ENCODE measurements at places on chromosomes 5 and 9.
A peak's percentile ranks its signal among the peaks of the same experiment; 100 is the strongest.

- no peak for DNase-seq
These were observed 3.5 kb downstream of the AGPAT2 start for GRCh38 chr9:136683755-136684154.

DNA sequence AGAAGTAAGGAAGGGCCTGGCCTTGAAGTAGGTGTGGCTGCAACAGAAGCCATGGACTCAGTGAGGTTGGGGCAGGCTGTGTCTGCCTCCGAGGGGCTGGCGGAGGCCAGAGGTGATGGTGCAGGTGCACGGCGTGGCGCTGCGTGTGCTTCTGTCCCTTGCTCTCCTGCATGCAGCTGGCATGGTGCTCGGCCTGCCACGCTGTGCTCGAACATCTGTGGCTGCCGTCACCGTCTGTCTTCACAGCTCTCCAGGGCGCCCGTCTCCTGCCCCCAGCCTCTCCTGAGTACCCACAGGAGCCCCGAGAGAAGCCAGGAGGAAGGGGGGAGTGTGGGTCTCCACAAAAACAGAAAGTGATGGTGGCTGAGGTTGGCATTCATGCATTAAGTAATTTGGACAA lies 193.7 kb downstream of the CACNA1B start:
- no peak for DNase-seq

GRCh38 chr9:73073337-73074175 lies 78.1 kb upstream of the ANXA1 start:
- no peak for DNase-seq

DNA sequence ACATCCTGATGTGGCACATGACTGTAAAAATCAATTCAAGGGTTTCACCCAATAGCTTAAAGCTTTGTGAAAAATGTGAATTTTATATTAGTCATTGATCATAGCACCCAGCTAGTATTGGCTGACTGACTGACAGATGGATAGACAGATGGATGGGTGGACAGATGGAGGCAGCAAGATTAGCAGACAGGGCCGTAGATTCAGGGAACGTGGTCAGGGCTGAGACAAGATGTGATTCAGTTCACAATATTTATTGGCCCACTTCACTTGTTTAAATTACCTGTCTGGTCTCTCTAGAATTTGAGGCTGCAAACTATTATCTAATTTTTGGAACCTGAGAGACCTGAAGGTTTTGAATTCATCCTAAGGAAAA lies 12.0 kb upstream of the PCSK5 start:
- DNase-seq, result no peak

- no peak for DNase-seq
These were observed 68.9 kb downstream of the COMMD10 start for GRCh38 chr5:116153687-116154174.

GRCh38 chr9:94668928-94669729 lies 29.8 kb upstream of the FBP1 start:
- DNase-seq, result peak; percentile 55

GRCh38 chr5:59335544-59335943 lies 558.0 kb downstream of the PDE4D start:
- no peak for DNase-seq

- DNase-seq, result no peak
These were observed 1.7 kb downstream of the JAK2 start for GRCh38 chr9:4986783-4987182.

DNA sequence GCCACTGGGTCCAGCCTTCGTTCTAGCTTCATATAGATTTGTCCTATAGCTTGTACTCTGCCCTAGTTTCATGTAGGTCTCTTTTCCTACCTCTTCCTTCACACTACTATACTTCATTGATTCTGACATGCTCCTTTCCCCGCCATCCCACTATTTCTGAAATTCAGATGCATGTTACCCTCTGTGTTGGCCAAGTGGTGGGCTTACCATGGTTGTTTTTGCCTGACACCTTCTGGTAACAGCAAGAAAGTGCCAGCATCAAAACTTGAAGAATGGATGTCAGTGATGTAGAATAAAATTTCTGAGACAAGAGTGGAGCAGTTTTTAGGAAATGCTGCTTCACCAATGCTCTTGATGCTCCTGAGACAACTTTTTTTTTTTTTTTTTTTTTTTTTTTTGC lies 19.5 kb upstream of the SERINC5 start:
- DNase-seq, result no peak

- DNase-seq, result no peak
These were observed 3.6 kb upstream of the LCP2 start for GRCh38 chr5:170301149-170301548.

GRCh38 chr5:25107853-25108252 lies 463.1 kb upstream of the CDH10 start:
- no peak for DNase-seq

GRCh38 chr9:137632230-137633161 lies 13.7 kb downstream of the EHMT1 start:
- no peak for DNase-seq

GRCh38 chr5:140881889-140882590 lies at the start of gene PCDHA13:
PCDHA13 (plus strand) TSS chr5:140882124; CDS start chr5:140882269, 145 bp downstream.
- DNase-seq, result no peak

- no peak for DNase-seq
These were observed 96.0 kb downstream of the HINT1 start for GRCh38 chr5:131068893-131069643.

DNA sequence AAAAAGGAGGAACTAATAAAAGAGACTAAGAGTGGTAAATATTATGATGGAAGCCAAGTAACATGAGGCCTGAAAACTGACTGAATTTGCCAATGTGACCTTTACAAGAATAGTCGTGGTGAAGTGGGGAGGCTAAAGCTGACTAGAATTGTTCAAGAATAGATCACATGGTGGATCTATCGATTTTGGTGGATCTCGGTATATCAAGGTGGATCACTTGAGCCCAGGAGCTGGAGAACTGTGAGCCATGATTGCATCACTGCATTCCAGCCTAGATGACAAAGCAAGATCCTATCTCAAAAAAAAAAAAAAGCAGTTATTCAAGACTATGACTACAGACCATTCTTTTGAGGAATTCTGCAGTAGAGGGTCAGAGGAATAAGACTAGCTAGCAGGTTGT lies 15.1 kb downstream of the ERMP1 start:
- DNase-seq, result no peak

DNA sequence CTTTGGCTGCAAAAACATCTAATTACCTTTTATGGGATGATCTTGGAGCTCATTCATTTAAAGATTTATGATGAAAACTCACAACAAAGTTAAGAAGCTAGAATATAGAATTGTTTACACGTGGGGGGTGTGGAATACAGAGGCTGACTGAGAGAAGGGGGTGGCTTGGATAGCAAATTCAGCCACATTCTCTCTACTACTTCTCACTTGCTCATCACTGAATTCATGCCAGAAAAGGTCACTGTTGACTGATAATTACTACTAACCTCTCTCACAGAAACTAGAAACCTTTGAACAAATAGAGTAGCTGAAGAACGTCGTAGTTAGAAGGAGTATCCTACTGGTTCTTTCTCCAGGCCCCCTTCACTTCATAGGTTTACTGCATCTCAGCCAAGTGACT lies 808.2 kb downstream of the BRINP1 start:
- no peak for DNase-seq

GRCh38 chr5:15573590-15573989 lies 73.6 kb downstream of the FBXL7 start:
- DNase-seq, result no peak

- DNase-seq, result no peak
These were observed 17.4 kb downstream of the ACSL6 start for GRCh38 chr5:131994090-131994489.

GRCh38 chr5:158378931-158379330 lies 520.0 kb upstream of the CLINT1 start:
- no peak for DNase-seq

DNA sequence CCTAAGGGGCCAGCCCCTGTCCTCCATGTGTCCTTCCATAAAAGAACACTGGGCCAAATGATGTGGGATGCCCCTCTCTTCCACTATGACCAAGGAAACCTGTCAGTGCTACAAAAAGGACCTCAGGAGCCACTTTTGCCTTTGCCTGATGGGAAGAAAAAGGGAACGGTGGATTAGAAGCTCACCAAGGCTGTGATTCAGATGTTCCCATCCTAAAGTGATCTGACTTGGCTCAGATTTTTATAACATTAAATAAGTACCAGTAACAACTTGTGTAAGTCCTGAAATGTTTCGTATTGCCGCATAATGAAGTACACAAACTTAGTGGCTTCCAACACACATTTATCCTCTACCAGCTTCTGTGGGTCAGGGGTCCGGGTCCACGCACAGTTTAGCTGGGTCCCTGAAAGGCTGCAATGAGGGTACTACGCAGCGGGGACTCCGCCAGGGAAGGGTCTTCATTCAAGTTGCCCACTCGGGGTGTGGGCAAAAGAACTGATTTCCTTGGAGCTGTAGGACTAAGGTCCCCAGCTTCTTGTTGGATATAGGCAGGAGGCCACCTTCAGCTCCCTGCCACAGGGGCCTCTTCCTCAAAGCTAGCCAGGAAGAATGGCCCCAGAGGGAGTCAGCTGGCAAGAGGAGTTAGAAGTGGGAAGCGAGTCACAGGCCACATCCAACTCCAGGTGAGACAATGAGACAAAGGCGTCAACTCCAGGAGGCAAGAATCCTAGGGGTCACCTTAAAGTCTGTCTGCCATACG lies 60.4 kb downstream of the RAPGEF1 start:
- DNase-seq, result no peak

DNA sequence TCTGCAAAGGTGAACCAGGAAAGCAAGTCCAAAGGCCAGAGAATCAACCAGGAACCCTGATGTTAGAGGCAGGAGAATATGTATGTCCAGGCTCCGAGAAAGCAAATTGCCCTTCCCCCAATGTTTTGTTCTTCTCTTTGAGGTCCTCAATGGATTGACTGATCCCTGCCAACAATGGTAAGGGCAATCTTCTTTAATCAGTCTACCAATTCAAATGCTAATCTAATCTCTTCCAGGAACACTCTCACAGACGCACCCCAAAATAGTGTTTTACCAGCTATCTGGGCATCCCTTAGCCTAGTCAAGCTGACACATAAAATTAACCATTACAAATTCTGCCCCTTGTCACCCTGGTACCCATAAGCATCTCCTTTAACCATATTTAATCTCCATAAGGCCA lies 398.0 kb downstream of the RAB3C start:
- DNase-seq, result no peak

DNA sequence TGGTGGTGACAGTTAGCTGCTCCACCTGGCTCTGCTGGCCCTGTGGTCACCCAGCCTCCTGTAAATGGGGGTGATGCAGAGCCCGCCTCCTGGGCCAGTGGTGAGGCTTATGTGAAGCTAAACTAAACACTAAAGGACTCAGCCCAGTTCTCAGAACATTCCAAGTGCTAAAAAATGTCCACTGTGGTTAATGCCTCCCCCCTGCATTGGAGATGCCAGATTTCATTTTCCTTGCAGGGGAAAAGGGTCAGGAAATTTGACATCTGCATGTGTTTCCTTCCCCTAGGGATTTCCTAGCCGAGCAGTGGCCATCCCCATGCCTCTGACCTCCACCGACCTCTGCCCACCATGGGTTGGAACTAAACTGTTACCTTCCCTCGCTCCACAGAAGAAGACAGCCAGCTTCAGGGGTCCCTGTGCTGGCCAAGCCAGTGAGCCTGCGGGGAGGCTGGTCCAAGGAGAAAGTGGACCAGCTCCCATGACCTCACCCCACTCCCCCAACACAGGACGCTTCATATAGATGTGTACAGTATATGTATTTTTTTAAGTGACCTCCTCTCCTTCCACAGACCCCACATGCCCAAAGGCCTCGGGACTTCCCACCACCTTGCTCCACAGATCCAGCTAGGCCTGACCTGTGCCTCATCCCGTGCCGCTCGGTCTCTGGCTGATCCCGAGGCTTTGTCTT lies 13.0 kb downstream of the CD74 start:
- no peak for DNase-seq

- no peak for DNase-seq
These were observed 237.4 kb downstream of the NR3C1 start for GRCh38 chr5:143166090-143166489.

GRCh38 chr9:91736898-91737601 lies 213.0 kb downstream of the ROR2 start:
- no peak for DNase-seq

DNA sequence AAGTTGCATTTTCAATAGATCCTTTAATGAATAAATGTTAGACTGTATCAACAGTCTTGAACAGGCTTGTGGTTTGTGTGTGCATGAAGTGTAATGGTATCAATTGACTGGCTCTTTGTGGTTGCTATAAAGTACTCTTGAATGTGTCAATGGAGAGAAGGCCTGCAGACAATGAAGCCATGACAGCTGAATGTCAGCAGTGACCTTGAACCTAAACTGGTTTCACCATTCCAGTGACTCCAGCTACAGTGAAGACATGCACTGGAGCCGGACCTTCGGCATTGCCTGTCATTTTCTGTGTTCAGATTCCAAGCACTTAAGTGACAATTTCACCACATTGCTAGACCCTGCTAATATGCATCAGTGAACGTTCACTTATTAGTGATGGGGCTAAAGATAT lies 276.0 kb upstream of the TMEM161B start:
- DNase-seq, result no peak

DNA sequence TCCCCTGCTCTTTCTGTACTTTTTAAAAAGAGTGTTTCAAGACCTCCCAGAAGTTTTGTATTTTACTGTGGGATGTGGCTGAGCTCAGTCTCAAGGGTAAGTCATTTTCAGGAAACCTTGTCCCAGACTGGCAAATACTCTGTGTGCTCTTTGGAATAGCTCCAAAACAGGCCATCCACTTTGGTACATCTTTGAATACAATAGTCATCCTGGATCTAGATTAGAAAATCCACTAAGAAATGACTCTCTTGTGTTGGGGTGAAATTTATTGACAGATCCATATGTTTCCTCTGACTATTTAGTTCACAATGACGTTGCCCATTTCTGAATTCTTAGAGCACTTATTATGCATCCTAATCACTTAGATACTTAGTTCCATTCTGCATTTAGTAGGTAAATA lies 95.2 kb downstream of the PLCXD3 start:
- no peak for DNase-seq

DNA sequence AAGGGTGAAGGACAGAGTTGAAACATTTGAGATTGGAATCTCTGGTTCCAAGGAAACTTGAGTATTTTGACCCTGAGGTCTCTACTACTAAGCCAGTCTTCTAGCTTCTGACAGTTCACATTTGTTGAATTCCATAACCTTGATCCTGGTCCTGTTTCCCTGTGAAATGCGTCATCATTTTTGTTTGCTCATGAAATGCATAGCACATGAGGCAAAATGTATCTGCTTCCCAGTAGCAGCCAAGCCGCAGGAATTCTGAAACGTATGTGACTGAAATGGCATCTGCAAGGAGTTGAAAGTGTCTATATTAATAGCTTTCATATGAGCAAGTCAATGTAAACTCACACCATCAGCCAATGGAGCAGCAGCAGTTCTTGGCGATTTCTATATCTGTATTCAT lies 307.9 kb downstream of the CSNK1G3 start:
- no peak for DNase-seq

GRCh38 chr9:17472126-17472525 lies 106.7 kb upstream of the SH3GL2 start:
- DNase-seq, result no peak

GRCh38 chr5:71932131-71932654 lies 175.1 kb upstream of the MAP1B start:
- DNase-seq, result no peak

GRCh38 chr9:86176468-86176867 lies 77.1 kb upstream of the GOLM1 start:
- no peak for DNase-seq

- DNase-seq, result no peak
These were observed 140.5 kb upstream of the COL5A1 start for GRCh38 chr9:134500931-134501760.

- DNase-seq, result no peak
These were observed 5.8 kb downstream of the TAS2R1 start for GRCh38 chr5:9624196-9624947.
